Endothelial cell (in vitro differentiated cells): ENCODE measurements at places on chromosomes 11 and 22.

- no peak for DNase-seq
Observed at GRCh38 chr11:19633276-19633675, 79.4 kb upstream of the NAV2 start.

GRCh38 chr11:1157645-1158591 lies at the start of gene MUC5AC:
Gene MUC5AC (plus strand): TSS chr11:1157953. CDS start chr11:1158000, 47 bp downstream.
- no peak for DNase-seq

DNA sequence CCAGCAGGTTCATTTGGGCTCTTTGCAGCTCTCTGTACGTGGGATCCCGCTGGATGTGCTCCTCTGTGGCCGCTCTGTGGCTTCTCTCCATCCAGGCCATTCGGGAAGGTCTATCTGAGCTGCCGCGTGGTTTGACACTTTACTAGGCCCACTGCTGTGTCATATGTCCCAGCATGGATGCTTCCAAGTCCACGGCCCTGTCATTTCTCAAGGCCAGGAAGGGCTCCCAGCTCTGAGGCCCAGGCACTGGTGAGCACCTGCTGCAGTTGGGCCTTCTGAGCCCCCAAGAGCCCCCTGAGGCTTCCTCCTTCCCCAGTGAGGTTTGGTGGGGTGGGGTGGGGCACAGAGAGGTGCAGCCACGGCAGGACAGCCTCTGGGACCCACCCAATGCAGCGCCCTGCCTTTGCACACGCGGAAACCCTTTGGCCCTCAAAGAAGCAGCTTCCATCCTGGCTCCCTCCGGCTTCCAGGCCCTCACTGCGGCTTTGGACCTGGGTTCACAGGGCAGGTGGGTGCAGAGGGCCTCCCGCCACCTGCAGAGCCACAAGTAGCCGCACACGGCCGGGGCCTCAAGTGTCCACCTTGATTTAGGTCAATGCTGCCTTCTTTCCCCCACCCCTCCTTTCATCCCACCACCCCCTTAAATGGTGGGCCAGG lies 44.5 kb upstream of the FGF3 start:
- DNase-seq: no peak

DNA sequence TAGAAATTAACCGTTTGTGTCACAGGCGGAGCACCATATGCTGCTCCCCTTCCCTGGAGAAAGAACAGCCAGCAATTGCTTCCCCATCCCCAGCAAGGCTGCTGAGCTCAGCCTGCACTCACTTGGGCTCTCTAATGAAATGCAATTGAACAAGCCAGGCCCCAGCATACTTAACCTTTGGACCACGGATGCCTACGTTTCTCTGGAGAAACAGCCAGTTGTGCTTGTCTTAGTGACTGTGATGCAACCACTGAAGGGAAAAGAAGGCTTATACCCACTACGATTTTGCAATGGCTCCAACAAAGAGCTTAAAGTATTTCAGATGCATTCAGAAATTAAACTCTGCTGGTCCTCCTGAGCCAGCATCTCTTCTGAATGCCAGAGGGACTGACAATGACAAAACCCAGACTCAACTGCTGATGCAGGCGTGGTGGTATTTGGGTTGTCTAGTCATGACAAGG lies 51.3 kb upstream of the SESN3 start:
- DNase-seq: no peak
